ENCODE measurements at places on chromosomes 12 and 14. TPM values are rescaled to one million over a fixed set of nuclear protein-coding genes. Genes with fewer than 3 reads are reported as not detected.

The TRIM9 gene
- 5.3 TPM for total RNA-seq

The HOXC13 gene
- total RNA-seq: not detected

The STAC3 gene
- 3.5 TPM for total RNA-seq

The LHX5 gene
- not detected for total RNA-seq

The SAMD15 gene
- total RNA-seq: 1.5 TPM

The CHGA gene
- 101 TPM for total RNA-seq

The CLEC6A gene
- not detected for total RNA-seq

The PARP11 gene
- 11.7 TPM for total RNA-seq

The MYH6 gene
- not detected for total RNA-seq

The SYNJ2BP gene
- 30.7 TPM for total RNA-seq

The P3H3 gene
- total RNA-seq: 10.1 TPM

The RFLNA gene
- total RNA-seq: 3.9 TPM

The OR6C2 gene
- not detected for total RNA-seq

The PTPRB gene
- 46.3 TPM for total RNA-seq

The ENDOU gene
- not detected for total RNA-seq

The SOX5 gene
- total RNA-seq: 10.4 TPM

The MMP19 gene
- total RNA-seq: 10.1 TPM

DNA sequence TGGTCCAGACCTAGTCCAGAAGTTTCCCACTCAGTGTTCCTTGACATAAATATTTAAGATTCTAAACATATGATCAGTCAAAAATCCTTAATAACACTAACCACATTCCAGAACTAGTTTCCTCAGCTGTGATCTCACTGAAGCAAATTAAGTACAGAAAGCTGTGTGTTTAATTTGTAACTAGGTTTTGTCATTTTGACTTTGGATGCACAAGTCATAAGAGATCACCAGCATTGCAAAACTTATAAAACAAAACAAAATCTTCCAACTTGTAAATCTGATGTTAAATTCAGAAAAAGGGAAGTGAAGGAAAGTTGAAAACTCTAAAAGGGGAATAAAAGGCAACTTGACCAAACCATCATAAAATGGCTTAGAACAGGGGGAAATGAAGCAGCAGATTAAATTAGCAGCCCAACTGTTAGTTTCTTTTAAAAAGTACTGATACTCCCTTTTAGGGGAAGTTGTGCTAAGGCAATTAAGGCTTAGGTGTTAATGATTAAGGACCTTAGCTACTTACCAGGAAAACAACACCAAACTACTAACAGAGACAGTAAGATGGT lies 56.6 kb downstream of the SH2B3 start:
- DNase-seq: no peak
- H3K27ac ChIP-seq: no peak overlapping the region
- H3K4me1 ChIP-seq: peaks cover 13% of the 10 kb centered on the region
- H3K36me3 ChIP-seq: no peaks in the 10 kb centered on the region
- H3K4me3 ChIP-seq: no peak overlapping the region

GRCh38 chr12:95323212-95323611 lies 105.6 kb downstream of the VEZT start:
- no peak overlapping the region for H3K27ac ChIP-seq
- no peak for DNase-seq
- no peaks in the 10 kb centered on the region for H3K4me1 ChIP-seq

GRCh38 chr12:19496219-19496878 lies 57.1 kb downstream of the AEBP2 start:
- no peak overlapping the region for H3K4me3 ChIP-seq
- peaks cover 31% of the 10 kb centered on the region for H3K36me3 ChIP-seq
- no peak for DNase-seq

- H3K36me3 ChIP-seq: no peaks in the 10 kb centered on the region
- no peak overlapping the region for H3K27ac ChIP-seq
- no peak overlapping the region for H3K4me3 ChIP-seq
- H3K4me1 ChIP-seq: peaks cover 7% of the 10 kb centered on the region
Observed at GRCh38 chr14:59359431-59360124, 105.6 kb downstream of the GPR135 start.

GRCh38 chr14:105336477-105337287 lies 22.1 kb downstream of the PACS2 start:
- H3K36me3 ChIP-seq: no peaks in the 10 kb centered on the region
- no peak overlapping the region for H3K4me3 ChIP-seq
- H3K27me3 ChIP-seq: no peaks in the 10 kb centered on the region
- H3K4me1 ChIP-seq: peaks cover 34% of the 10 kb centered on the region
- H3K27ac ChIP-seq: no peak overlapping the region

DNA sequence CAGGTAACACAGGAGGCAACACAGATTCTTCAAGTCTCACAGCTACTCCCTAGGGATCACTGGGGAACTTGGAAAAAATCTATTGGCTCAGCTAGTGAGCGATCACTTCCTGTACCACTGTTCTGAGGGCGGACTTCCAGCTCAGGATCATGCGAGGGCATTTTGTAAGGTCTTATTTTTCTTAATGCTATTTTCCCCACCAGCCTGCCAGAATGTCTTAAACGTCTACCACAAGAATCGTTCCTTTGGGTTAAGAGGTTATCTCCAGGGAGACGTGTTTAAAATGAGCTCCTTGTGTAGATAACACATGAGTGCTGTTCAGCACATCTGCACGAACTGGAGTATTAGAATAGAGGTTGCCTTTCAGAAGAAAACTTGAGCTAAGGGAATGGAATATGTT lies 162.6 kb downstream of the ETNK1 start:
- no peaks in the 10 kb centered on the region for H3K27me3 ChIP-seq
- H3K36me3 ChIP-seq: no peaks in the 10 kb centered on the region
- no peaks in the 10 kb centered on the region for H3K4me1 ChIP-seq
- H3K4me3 ChIP-seq: no peak overlapping the region
- H3K27ac ChIP-seq: no peak overlapping the region
- DNase-seq: no peak

DNA sequence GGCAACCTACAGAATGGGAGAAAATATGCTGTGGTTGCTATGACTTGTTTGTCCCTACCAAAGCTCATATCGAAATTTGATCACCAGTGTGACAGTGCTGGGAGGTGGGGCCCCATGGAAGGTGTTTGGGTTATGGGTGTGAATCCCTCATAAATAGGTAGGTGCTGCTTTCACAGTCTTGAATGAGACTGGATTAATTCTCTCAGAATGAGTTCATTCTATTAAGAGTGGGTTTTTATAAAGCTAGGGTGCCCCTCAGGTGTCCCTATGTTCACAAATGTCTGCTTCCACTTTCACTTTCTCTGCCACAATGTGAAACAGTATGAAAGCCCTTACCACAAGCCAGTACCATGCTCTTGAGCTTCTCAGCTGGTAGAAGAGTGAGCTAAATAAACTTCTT lies 133.5 kb downstream of the CPNE8 start:
- H3K27ac ChIP-seq: no peak overlapping the region
- no peaks in the 10 kb centered on the region for H3K36me3 ChIP-seq
- DNase-seq: no peak
- H3K4me3 ChIP-seq: peak overlapping the region; percentile 23
- no peaks in the 10 kb centered on the region for H3K27me3 ChIP-seq

DNA sequence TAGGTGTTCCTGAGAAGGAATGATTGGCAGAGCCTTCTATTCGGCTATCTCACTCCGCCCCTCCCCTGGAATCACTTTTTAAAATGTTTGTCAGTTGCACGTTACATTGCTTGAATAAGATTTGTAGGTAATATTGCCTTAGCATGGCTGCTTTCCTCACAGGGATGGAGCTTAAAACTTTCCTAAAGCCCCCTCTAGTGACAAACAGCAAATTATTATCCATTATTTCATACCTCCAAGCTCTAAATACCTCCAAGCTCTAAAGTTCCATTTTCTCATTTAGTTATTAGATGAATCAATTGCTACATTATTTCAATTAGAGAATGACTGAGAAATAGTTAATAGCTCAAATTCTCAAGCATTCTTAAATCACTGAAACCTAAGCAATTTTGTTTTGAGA lies 5.1 kb upstream of the SPATA7 start:
- H3K36me3 ChIP-seq: no peaks in the 10 kb centered on the region
- DNase-seq: no peak
- H3K27ac ChIP-seq: no peak overlapping the region

GRCh38 chr12:49598527-49598926 lies 6.9 kb downstream of the FAM186B start:
- H3K4me1 ChIP-seq: no peaks in the 10 kb centered on the region
- H3K27me3 ChIP-seq: no peaks in the 10 kb centered on the region
- DNase-seq: no peak
- H3K4me3 ChIP-seq: no peak overlapping the region

DNA sequence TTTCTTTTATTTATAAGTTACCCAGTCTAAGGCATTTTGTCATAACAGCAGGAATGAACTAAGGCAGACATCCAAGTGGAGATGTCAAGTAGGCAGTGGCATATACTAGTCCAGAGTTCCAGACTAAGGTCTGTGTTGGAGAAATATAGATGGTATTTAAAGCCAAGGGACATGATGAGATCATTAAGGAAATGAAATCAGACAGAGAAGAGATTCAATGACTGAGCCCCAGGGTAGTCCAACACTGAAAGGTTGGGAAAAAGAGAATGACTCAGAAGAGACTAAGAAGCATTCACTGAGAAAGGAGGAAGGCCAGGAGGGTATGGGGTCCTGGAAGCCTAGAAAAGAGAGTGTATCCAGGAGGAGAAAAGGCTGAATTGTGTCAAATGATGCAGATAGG lies 442.2 kb upstream of the CCDC196 start:
- no peak for DNase-seq
- H3K4me1 ChIP-seq: no peaks in the 10 kb centered on the region
- H3K4me3 ChIP-seq: no peak overlapping the region

- H3K27me3 ChIP-seq: peaks cover 5% of the 10 kb centered on the region
- H3K36me3 ChIP-seq: no peaks in the 10 kb centered on the region
- H3K4me3 ChIP-seq: no peak overlapping the region
- no peak for DNase-seq
- no peaks in the 10 kb centered on the region for H3K4me1 ChIP-seq
Observed at GRCh38 chr14:96001866-96002497, 37.2 kb upstream of the C14orf132 start.

GRCh38 chr12:76247026-76247646 lies 101.1 kb downstream of the BBS10 start:
- no peaks in the 10 kb centered on the region for H3K36me3 ChIP-seq
- no peak overlapping the region for H3K4me3 ChIP-seq
- no peaks in the 10 kb centered on the region for H3K4me1 ChIP-seq
- H3K27ac ChIP-seq: no peak overlapping the region

DNA sequence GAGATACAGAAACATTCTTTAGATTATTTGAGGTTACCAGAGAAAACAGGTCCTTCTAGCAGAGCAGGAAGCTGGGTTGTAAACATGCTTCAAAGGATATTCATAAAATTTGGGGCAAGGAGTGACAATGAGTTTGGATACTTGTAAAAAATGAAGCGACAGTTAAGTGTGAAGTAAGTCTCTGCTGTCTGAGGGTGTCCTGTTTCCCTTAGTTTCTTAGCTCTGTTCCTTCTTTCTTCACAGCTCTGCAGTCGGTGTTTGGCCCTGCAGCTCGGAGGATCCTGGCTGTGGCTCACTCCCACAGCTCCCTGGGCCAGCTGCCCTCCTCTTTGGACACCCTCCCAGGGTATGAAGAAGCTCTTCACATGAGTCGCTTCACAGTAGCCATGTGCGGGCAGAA lies 10.8 kb downstream of the TMEM52B start:
- no peaks in the 10 kb centered on the region for H3K4me1 ChIP-seq
- DNase-seq: no peak
- no peaks in the 10 kb centered on the region for H3K36me3 ChIP-seq
- no peak overlapping the region for H3K4me3 ChIP-seq
- no peak overlapping the region for H3K27ac ChIP-seq
- no peaks in the 10 kb centered on the region for H3K27me3 ChIP-seq

GRCh38 chr12:39971348-39971747 lies 134.5 kb downstream of the SLC2A13 start:
- H3K4me3 ChIP-seq: no peak overlapping the region
- H3K27me3 ChIP-seq: no peaks in the 10 kb centered on the region
- no peak for DNase-seq
- H3K4me1 ChIP-seq: no peaks in the 10 kb centered on the region

DNA sequence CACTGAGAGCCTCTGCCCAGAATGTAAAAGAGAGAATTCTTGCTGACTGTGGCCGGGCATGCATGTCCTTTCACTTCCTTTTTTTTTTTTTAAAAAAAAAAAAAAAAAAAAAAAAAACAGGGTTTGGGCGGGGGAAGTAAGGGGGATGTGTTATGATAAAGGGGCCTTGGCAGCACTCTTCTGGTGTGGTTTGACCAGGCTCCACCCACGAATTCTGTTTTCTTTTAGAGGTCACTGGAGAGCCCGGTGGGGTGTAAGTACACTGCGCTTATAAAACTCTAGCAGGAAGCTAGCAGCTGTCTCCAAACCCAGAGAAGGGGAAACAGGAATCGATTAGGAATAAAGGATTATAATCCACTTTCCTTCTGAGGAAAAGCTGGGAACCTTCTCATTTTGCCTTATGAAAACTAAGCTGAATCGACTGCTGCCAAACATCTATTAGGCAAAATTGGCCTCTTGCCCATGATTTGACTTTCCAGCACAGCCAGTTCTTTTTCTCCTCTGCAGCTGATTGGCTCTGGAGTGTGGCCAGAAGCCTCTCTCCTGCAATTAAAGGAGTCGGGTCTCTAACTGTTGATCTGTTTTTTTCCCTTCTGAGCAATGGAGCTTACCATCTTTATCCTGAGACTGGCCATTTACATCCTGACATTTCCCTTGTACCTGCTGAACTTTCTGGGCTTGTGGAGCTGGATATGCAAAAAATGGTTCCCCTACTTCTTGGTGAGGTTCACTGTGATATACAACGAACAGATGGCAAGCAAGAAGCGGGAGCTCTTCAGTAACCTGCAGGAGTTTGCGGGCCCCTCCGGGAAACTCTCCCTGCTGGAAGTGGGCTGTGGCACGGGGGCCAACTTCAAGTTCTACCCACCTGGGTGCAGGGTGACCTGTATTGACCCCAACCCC lies 27.7 kb upstream of the HIGD1C start:
- H3K36me3 ChIP-seq: no peaks in the 10 kb centered on the region
- peak; percentile 96 for DNase-seq
- H3K27ac ChIP-seq: peak overlapping the region; percentile 94
- peak overlapping the region; percentile 70 for H3K4me3 ChIP-seq
- H3K4me1 ChIP-seq: peaks cover 53% of the 10 kb centered on the region

DNA sequence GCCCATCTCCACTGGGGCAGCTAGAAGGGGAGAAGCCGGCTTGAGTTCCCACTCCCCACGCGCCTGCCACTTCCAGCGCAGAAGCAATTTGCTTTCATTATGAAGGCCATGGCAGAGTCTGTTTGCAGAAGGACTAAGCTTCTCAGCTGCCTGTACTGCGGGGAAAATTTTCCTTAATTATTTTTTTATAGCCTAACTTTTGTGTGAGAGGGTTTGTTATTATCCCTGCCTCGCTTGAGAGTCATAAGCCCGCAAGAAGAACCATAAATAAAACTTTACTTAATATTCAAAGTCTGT lies 56.0 kb upstream of the DLK1 start:
- H3K4me1 ChIP-seq: peaks cover 18% of the 10 kb centered on the region
- DNase-seq: no peak
- no peak overlapping the region for H3K4me3 ChIP-seq
- no peaks in the 10 kb centered on the region for H3K27me3 ChIP-seq
- H3K27ac ChIP-seq: no peak overlapping the region
- H3K36me3 ChIP-seq: no peaks in the 10 kb centered on the region

- H3K27ac ChIP-seq: no peak overlapping the region
- H3K4me3 ChIP-seq: no peak overlapping the region
- H3K4me1 ChIP-seq: no peaks in the 10 kb centered on the region
- no peaks in the 10 kb centered on the region for H3K36me3 ChIP-seq
- no peak for DNase-seq
- H3K27me3 ChIP-seq: no peaks in the 10 kb centered on the region
Observed at GRCh38 chr12:44184499-44185206, 348.8 kb downstream of the TMEM117 start.

GRCh38 chr14:89359477-89360222 lies 57.4 kb downstream of the FOXN3 start:
- H3K4me3 ChIP-seq: no peak overlapping the region
- H3K27me3 ChIP-seq: no peaks in the 10 kb centered on the region

Data from adrenal gland (tissue), 19 donors.